ENCODE measurements at places on chromosomes 2 and 18.

GRCh38 chr2:73091696-73092095 lies 20.2 kb upstream of the SFXN5 start:
- DNase-seq: no peak

DNA sequence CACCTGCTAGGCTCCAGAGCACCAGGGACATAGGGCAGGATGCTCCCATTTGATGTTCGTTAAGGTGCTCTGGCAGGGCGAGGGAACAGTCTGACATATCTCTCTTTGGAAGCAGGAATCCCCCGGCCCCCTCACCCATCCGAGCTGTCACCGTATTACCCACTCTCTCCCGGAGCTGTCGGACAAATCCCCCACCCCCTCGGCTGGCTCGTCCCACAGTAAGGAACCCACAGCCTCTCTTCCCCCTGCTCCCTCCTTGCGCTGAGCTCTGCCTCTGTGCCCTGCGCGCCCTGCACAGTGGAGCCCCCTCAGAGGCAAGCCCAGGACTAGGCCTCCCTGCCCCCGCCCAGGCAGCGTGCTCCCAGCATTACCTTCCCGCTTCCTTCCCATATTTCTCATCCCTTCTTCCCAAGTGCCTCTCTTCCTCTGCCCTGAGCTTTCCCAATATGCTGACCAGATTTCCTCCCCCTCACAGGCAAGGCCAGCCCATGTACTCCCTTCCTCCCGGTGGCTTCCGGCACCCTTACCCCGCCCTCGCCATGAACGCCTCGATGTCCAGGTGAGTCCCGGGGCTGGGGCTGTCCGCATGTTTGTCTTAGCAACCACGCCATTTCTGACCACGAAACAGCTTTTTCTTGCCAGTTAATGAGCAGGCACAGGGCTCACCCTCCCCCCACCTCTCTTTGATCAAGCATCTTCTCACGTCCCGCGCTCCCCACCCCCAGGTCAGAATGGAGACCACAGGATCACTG lies 23.8 kb downstream of the TGOLN2 start:
- no peak for DNase-seq

GRCh38 chr18:70025580-70025979 lies 77.9 kb upstream of the CD226 start:
- DNase-seq: no peak

DNA sequence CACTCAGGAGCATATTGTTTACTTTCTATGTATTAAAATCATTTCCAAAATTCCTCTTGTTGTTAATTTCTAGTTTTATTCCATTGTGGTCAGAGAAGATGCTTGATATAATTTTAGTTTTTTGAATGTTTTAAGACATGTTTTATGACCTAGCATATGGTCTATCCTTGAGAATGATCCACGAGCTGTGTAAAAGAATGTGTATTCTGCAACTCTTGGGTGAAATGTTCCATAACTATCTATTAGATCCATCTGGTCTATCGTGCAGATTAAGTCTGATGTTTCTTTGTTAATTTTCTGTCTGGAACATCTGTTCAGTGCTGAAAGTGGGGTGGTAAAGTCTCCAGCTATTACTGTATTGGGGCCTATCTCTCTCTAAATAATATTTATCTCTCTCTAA lies 83.3 kb upstream of the EPAS1 start:
- no peak for DNase-seq

DNA sequence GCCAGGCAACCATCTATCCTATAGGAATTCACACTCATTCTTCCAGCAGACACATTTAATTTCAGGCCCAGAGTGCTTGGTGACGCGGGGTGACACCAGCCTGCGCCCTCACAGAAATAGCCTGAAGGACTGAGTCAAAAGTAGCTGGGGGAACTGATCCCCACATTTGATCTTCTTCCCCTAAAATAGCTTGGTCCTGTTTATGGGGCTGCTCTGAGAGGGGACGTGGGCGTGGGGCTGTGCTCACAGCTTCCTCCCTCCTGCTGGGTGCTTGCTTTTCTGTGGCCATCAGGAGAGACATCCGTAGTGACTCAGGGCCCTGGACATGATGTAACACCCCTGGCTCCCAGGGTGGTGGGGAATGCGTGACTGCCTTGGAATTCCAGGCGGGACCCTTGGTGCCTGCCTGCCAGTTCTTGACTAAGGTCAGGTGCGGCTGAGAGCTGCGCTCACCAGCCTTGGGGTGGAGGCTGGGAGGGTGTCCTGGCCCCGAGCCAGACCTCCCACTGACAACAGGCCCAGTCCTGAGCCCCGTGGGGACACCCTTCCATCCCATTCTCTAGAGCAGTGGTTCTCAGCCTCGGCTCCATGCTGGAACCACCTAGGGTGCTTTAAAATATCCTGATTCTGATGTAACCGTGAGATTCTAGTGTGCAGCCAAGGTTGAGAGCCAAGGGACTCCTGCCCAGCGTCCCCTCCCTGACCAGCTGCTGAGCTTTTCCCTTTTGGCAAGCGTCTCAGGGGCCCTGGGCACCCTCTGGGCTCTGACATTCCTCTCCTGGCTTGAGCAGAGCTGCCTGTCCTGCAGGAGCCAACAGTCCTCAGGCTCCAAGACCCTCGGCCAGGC lies 47.4 kb upstream of the SMAD7 start:
- DNase-seq: no peak

DNA sequence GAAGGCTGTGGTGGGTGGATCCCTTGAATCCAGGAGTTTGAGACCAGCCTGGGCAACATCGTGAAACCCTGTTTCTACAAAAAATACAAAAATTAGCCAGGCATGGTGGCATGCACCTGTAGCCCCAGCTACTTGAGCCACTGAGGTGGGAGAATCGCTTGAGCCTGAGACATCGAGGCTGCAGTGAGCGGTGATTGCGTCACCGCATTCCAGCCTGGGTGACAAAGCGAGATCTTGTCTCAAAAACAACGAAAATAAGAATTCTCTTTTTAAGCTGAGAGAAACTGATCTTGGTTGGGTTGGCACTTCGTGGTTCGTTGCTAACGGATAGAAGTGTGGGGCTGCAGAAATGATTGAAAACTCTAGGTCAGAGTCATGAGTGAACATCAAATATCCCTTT lies 109.3 kb upstream of the CNGA3 start:
- DNase-seq: no peak

GRCh38 chr18:66046032-66046602 lies 295.3 kb downstream of the CDH7 start:
- no peak for DNase-seq
